ENCODE measurements at places on chromosomes 13 and 19.

DNA sequence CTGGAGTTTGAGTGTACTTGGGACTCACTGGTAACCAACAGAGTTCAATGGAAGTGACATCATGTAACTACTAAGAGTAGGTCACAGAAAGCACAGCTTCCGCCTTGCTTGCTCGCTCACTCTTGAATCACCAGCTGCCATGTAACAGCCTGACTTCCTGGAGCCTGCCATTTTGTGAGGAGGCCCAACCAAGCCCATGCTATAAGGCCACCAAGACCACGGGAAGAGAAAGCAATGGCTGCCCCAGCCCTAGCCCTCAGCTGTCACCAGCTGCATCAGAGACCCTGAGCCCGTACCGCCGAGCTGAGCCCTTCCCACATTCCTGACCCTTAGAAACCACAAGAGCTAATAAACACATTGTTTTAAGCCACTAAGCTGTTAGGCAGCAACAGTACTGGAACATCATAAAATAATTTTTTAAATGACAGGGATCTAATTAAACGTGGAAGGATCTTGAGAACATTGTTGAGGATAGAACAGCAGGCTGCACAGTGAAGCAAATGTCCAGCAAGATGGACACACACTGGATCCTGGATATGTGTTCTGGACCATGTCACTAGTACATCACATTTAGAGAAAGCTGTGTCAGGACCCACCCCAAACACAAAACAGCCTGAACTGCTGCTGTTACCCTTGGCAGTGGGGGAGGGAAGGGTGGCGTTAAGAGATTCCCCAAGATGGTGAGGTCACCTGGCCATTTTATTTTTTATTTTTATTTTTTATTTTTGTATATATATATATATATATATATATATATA is 21.7 kb upstream of the LDLR start:
- DNase-seq = no peak

DNA sequence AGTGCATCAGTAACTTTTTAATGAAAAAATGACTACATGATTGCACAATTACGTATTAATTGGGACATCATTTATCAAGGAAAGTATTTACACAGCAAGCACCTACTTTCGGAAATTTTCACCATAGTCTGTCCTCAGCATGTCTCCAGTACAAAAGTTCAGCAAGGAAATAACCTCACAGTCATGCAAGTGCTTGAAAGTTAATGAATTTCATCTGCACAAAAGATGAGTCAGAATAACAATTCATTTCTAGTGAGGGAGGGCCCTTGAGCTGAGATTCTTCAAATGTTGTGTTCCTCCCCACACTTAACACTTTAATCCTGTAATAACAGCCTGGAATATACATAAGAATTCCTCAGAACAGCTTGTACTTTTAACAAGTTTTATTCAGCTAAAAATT is 49.0 kb upstream of the OXGR1 start:
- DNase-seq = no peak

- peak; percentile 81 for DNase-seq
Measured at GRCh38 chr19:55640043-55640576, 692 bp upstream of the ZNF580 start.

DNA sequence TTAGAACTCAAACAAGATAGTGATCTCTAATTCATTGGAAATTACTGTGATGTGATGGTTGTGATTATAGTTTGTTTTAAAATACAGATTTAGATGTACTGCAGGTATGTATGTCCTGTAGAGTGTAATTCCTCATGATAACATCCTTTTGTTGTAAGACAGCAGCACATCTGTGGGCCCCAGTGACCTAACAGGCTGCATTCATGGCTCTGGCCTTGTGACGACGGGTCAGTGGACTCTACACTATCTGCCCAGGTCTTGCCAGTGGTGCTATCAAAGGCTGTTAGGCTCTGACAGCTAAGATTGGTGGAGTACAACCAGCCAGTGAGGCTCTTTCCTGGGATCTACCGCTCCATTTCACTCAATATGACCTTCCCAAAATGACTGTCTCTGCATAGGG is 158.4 kb downstream of the MTUS2 start:
- no peak for DNase-seq

- no peak for DNase-seq
Measured at GRCh38 chr13:86633346-86633745, 834.1 kb upstream of the SLITRK6 start.

DNA sequence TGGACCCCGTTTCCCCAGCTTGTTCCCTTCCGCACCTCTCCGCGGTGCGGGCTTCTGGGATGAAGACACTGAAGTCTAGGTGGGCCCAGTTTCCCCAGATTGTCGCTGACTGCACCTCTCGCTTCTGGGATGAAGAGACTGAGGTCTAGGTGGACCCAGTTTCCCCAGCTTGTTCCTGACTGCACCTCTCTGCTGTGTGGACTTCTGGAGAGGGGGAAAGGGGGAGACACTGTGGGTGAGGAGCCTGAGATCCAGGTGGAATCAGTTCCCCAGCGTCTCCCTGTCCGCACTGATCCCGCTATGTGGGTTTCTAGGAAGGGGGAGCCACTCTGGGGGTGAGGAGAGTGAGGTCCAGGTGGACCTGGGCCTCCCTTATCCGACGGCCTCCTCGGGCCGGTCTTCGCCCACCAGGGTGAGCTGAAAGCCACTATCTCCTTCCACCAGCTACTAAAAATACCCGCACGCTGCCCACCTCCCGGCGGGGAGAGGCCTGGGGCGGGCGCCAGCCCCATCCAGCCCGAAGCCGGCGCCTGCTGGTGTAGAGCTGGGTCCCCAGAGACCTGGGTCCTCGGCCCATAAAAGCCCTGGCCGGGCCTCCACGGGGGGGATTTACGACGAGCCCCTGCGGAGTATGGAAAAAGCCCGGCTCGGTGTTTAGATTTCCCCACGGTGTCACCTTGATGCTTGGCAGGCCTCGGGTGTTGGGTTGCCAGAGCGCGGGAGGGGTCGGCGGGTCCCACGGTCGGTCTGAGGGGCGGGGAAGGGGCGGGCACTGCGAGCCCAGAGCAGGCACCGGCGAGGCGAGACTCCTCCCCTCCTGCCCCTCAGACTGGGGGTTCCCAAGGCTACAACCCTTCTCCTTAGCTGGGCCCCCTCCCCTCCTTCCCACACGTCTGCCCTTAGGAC is 10.6 kb downstream of the FUT6 start:
- DNase-seq = no peak

DNA sequence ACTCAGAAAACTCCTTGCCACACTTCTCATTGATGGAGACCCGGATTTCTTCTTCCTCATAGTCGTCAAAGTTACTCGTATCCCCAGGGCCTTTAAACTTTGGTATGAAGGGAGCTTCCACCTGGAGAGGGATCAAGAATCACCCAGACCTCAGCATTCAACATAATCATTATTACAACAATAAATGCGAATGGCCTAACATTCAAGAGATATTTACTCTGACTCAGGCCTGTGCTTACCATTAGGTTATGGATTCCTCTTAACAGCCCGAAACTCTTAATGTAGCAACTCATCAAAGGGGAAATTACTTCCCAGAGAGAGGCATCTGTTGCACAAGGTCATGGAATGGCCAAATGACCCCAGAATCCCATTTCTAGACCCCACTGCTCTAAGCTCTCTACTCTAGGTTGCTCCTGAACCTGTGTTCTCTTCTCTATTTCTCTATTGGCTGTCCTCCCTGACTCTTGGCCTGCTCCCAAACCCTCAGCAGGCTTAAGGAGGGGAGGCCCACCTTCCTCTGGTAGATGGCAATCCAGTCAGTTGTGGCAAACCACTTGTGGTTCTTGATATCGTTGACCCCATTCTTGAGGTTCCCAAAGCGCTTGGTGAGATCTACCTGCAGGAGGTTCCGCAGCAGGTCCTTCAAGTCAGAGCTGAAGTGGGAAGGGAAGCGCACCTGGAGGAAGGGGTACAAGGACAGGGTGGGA is 2.7 kb upstream of the SAMD1 start:
- no peak for DNase-seq

DNA sequence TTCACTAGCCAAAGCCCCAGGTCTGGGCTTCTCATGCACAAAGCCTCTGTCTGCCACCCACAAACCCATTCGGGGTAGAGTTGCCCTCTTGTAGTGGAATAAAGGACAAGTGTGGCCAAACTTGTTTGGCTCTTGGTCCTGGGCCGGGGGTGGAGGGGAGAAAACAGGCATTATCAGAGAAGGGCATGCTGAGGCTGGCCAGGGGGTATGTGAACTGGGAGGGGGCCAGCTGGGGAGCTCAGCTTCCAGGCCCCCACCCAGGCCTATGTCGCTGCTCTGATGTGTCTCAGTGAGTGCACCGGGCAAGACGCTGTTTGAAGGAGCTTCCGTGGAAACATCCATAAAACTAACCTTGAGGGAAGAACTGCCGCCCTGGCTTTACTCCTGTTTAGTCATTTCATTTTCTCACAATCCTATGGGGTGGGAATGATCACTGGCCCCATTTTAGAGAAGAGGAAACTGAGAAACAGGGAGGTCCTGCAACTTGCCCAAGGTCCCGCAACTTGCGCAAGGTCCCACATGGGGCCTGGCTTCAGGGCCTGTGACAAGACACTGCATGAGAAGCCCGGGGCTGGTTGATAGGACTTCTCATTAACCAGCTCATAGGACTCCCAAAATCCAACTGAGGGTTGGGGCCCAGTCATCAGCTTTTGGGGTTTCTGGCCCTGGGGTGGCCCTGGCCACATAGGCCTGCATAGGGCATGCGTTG is 30.8 kb downstream of the CCNE1 start:
- no peak for DNase-seq

DNA sequence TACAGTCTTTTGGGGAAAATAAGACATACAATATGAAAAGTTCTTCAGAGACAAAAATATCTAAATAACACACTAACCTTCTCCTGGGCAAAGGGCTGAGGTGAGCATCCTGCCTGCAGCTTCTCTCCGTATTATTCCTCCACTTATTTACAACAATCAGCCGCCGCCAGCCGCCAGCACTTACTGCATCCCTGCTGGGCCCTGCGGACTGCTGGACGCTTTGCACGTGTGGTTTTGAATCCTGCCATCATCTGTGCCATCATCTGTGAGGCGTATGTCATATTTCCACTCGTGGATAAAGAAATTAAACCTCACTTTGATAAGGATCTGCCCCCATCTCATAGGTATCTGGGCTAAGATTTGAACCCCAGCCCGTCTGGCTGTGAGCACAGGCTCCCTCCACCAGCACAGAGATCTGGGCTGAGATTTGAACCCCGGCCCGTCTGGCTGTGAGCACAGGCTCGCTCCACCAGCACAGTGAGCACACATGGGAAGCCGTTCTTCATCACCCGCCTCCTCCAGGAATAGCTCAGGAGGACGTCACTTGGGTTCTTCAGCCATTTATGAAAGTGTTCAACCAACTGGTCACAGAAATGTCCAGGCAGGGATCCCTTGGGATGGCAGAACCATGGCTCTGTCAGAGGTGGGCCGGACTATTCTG is 35.2 kb upstream of the TUBGCP3 start:
- DNase-seq = no peak

- no peak for DNase-seq
Measured at GRCh38 chr19:16449330-16449961, 22.3 kb downstream of the EPS15L1 start.
